ENCODE measurements at places on chromosomes 3 and 15.

- no peak for DNase-seq
Measured at GRCh38 chr3:16119887-16120286, 54.6 kb upstream of the GALNT15 start.

DNA sequence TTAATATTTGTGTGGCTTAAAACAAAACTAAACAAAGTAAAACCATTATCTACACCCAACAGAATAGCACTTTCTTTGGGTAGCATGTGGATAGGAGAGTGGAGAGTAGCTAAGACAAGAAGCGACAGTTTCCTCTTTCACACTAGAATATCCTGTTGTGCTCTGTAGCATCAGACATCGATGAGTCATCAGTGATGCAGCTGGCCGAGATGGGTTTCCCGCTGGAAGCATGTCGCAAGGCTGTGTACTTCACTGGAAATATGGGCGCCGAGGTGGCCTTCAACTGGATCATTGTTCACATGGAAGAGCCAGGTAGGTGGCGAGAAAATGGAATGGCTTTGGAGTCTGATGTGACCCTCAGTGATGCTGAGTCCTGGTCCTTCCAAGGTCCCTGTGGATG, 108.1 kb downstream of the USP13 start:
- DNase-seq: peak; percentile 31

GRCh38 chr3:108388136-108389132, 92.1 kb downstream of the HHLA2 start:
- no peak for DNase-seq

GRCh38 chr3:114874522-114874971, 272.5 kb downstream of the ZBTB20 start:
- no peak for DNase-seq

GRCh38 chr3:184154885-184155643, at the start of gene DVL3:
Gene DVL3 (plus strand): TSS chr3:184155377. CDS start chr3:184155636, 259 bp downstream.
- peak; percentile 33 for DNase-seq

- DNase-seq: peak; percentile 45
Measured at GRCh38 chr3:151085227-151085888, at the start of gene MED12L. Gene MED12L (plus strand): TSS chr3:151085664. CDS start chr3:151086927, 1,263 bp downstream.

DNA sequence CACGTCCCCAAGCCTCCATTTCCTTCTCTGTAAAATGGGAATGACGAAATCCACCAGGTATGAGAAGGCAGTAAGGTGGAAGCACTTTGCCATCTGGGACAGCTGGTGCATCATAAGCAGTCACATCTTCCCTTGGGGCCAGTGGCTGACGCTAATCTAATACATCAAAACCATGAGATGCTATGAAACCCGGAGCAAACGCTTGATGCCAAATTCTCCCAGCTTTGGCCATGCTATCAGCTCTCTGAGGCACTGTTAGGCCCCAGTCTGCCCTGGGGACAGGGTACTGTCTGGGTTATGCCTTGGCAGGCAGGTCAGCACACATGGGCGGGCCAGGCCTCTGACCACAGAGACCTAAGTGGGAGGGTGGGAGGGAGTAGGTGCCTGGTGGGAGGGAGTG, 66.1 kb downstream of the ADAMTS17 start:
- no peak for DNase-seq

DNA sequence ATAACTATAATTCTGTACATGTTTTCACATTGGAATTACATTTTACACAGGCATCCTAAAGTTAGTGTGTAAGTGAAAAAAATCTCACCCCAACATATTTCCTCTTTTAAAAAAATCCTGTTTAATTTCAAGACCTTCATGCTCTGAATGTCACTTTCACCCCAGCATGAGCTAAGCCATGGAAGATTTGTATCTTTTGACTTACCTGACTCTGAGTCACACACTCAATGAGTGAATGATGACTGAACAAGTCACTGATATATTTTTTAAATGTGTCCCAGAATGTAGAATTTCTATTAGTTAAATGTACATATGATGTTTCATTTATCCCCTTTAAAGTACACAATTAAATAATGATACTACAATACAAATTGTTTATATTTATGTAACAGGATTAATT, 199.9 kb upstream of the RBMS3 start:
- DNase-seq: no peak

- no peak for DNase-seq
Measured at GRCh38 chr3:133472242-133472641, 72.4 kb downstream of the BFSP2 start.

GRCh38 chr3:187049462-187050101, 89.7 kb downstream of the RPL39L start:
- DNase-seq: no peak

DNA sequence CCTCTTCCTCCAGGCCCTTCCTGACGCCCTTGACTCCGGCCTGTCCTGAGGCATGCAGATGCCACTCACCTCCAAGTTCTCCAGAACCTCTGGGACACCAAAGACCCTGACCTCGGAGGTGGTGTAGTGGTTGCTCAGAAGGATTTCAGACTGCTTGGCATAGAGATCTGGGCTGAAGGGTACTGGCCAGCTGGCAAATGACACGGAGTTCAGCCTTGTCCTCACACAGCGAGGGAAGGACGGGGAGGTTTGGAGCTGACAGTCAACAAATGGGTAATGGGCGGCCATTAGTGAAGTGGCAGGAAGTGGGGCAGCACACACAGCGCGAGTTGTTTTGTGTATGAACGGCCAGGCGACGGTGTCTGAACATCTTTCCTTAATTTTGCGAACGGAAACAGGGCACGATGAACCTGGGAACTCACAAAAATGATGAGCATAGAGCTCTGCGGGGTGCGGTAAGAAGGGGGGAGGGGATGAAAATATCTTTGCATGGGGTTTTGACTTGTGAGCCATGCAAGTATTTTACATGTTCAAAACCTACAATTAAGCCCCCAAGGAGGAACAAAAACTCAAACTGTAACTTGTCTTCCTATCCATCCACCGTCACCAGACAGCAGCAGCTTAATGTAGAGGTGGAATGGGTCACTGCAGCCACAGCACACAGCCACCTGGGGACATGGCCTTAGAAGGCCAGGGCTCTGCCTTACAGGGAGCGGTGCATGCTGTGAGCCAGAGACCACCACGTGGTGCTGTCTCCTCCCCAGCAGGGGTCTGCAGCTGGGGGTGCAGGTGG, 43.6 kb upstream of the RPL32 start:
- DNase-seq: no peak

GRCh38 chr15:35622641-35623340, 76.8 kb upstream of the DPH6 start:
- DNase-seq: no peak

DNA sequence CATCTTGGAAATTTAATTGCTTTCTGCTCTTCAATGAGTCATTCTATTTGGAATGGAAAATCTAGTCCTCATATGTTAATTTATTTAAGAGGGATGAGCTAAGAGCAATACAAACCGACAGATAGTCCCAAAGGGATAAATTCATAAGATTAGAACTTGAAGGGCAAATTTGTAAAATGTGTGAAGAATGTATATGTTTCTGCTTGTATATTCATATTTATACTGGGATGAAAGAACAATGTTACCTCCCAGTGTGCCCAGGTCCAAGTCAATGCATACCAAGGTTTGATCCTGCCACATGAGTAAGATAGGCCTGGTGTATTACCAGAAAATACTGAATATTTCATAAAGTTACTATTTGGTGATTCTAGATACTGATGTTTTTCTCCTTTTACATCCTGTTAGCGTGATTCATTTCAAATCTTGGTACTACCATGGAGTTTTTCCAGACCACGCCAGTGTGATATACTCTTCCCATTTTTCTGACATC, 255.6 kb upstream of the SEMA6D start:
- peak; percentile 43 for DNase-seq

DNA sequence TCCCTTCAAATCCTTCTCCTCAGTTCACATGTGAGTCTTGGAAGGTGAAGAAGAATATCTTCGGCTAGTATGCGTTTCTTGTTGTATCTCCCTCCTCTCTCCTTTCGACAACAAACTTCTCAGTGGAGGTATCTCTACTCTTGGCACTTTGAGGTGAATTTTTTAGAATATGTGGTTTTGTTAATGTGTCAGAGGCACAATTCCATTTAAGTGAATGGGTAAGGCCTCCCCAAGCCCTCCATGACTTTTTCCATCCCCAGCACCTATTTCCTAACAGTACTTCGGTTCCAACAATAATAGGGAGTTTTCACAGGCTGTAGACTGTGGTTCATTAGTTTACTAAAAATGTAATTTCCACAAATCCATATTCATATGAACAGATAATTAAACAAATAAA, 74.2 kb downstream of the TM4SF4 start:
- no peak for DNase-seq

DNA sequence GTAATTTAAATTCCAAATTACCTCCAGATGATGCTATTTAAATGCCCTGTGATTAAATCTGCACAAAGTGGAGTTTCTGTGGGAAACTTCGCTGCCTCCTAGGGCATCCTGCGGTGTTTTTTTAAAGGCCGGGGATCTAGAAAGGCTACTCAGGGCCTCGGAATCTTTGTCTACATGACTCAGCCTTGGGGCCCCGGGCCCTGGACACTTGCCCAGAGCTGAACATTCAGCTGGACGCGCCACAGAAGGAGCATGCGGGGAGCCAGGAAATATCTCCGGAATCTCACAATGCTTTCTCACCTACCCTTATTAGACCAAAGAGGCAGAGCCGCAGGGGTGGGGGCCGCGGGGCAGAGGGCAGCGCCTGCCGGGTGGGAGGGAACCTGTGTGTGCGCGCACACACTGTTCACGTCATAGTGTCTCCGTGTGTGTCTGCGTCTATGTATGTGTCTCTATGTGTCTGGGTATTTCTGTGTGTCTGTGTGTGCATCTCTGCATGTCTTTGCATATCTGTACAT, 145.5 kb upstream of the TPM1 start:
- peak; percentile 98 for DNase-seq

DNA sequence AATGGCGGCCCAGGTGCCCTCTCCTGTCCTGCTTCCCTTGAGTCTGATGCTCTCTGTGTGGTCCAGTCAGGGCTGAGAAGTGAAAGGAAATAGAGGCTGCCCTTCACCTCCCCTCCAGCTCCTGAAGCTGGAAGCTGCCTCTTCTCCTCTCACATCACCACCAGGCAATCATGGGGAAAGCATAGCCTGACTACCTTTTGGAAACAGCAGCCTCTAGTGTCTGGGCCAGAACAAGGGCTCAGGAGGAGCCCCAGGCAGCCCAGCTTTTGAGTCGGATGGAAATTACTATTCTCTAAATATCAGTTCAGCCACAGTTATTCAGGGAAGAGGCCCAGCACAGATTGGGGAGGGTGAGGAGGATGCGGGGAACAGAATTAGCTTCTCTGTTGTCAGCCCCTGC, 43.3 kb upstream of the CCDC174 start:
- no peak for DNase-seq

- DNase-seq: no peak
Measured at GRCh38 chr15:101773496-101774100, 29.7 kb upstream of the OR4F6 start.

GRCh38 chr3:157916672-157917071, 189.5 kb downstream of the SHOX2 start:
- no peak for DNase-seq

- no peak for DNase-seq
Measured at GRCh38 chr15:72740219-72740618, 43.3 kb downstream of the ADPGK start.

DNA sequence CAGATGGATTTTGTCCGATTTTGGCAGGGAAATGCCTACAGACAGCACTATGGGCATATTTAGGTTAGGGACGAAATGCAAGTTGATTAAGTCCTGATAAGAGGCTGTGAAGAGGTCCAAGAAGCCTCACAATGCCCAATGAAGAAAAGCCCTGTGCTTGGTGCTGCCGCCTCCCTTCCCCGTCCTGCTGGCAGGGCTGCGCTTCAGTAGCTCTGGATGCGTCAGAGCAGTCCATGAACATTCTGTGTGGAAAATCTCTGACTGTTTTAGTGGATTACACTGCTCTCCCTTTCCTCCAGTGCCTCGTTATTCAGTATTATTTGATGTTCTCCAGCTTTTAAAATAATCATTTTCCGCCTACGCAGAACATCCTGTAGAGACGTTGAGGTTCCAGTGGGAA, 39.6 kb downstream of the MLH1 start:
- no peak for DNase-seq

- peak; percentile 23 for DNase-seq
Measured at GRCh38 chr15:99732124-99732750, 1.0 kb downstream of the LYSMD4 start.

DNA sequence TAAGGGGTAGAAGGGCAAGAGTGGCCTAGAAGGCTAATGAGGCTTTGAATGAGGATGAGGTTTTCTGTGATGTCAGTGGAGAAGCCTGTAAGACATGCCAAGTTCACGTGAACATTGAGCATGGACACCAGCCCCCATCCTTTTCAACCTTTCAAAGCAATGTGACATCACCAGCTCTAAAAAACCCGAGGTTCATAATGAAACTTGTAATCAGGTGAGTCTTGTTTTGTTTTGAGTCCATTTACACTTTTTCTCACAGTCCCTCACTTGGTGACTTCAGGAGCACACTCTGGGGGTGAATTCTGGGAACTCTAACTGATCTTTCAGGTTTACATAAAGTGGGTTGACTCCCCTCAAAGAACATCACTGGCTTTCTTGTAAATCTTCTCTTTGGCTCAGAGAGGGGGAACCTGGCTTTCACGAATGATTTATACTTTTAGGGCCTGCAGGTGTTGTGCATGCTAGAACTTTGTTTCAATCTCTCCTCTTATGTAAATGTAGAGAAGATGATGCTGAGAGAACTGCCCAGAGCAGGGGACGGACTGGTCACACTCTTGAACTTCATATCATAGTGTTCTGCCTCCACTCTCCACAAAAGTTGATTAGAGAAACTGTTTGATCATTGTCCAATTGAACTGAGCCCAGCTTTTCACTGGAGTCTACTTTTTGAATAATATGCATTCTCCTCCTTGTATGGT, 224.7 kb upstream of the SATB1 start:
- no peak for DNase-seq

GRCh38 chr3:2211568-2211967, 112.9 kb downstream of the CNTN4 start:
- DNase-seq: no peak

DNA sequence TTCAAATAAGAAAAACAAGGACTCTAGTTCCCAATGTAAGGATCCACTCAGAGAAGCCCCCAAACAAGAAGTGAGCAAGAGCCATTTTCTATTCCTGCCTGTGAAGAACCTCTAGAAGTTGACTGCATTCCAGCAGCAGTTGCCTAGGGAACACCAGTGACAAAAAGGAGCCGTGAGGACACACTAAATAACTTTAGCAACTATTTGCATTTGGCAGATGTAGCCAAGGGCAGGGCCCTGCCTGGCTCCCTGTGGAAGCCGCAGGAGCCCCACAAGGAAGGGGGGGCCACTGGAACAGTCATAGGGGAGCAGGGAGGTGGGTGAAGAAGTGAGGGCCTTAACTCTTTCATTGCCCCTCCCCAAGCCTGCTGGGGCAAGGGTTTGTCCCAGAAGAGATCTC, 470.2 kb upstream of the PROK2 start:
- DNase-seq: peak; percentile 60

GRCh38 chr15:38795471-38796245, 231.0 kb upstream of the RASGRP1 start:
- peak; percentile 68 for DNase-seq

GRCh38 chr3:23797491-23797890, 8.3 kb upstream of the UBE2E1 start:
- DNase-seq: no peak

GRCh38 chr3:33202711-33203457, 15.7 kb downstream of the SUSD5 start:
- DNase-seq: no peak

Data from HFFc6 (cell line).